Effector memory CD8-positive, alpha-beta T cell (primary cell): ENCODE measurements at places on chromosomes 11 and 22.
A peak's percentile ranks its signal among the peaks of the same experiment; 100 is the strongest.

DNA sequence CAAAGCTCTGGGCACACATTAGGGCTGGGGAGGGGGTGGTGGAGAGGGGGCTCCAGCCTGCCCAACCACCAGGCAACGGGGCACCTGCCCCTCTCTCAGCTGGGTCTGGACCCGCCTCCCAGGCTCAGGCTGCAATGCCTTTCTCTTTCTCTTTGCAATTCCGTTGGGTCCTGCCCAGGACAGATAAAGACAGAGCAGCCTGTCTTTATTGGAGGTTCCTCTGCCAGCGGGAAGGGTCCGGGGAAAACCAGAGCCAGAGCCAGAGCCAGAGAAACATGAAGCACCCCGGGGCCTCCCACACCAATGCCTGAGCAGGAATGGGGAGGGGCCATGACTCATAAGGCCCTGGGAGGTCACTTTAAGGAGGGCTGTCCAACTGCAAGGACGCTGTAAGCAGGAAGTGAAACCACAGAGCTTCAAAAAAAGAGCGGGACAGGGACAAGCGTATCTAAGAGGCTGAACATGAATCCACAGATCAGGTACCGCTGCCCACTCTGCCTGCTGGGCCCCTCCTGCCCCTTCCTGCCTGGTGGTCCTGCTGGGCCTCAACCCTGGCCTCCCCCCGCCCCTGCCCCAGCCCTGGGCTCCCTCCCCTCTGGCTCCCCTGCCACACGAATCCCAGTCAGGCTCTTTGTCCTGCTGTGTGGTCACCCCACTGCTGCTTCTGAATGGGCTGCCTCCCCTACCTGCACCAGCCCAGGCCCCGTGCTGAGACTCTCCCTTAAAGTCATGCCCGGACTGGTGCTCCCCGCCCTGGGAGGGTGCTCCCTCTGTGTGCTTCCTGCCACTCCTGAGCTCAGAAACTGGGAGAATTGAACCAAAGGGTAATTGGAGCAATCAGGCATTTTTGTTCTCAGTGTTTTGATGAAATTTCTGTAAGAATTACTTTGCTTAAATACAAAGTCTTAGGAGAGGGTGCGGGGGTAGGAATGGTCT lies at the start of gene APOBEC3B:
Gene APOBEC3B (plus strand): TSS at position 356 of the 936 bp plus-strand sequence. CDS start 107 bp downstream, at position 463.
- DNase-seq: peak; percentile 65

- no peak for DNase-seq
Measured at GRCh38 chr11:77397631-77398030, 76.3 kb downstream of the PAK1 start.

GRCh38 chr11:65301491-65302329 lies 13.0 kb upstream of the CDC42EP2 start:
- DNase-seq: no peak

GRCh38 chr11:125517116-125517770 lies 21.2 kb upstream of the FEZ1 start:
- no peak for DNase-seq

- DNase-seq: no peak
Measured at GRCh38 chr22:37672206-37672919, 3.1 kb upstream of the LGALS1 start.

DNA sequence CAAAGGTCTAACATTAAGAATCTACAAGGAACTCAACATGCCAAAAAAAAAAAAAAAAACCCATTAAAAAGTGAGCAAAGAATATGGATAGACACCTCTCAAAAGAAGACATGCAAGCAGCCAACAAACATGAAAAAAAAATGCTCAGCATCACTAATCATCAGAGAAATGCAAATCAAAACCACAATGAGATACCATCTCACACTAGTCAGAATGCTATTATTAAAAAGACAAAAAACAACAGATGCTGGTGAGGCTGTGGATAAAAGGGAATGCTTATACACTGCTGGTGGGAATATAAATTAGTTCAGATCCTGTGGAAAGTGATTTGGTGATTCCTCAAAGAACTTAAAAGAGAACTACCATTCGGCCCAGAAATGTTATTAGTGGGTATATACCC lies 257.7 kb upstream of the PLET1 start:
- no peak for DNase-seq

- DNase-seq: peak; percentile 9
Measured at GRCh38 chr22:41576877-41577276, 12.8 kb downstream of the PMM1 start.

GRCh38 chr11:8167796-8168195 lies 1.0 kb downstream of the RIC3 start:
- DNase-seq: no peak

DNA sequence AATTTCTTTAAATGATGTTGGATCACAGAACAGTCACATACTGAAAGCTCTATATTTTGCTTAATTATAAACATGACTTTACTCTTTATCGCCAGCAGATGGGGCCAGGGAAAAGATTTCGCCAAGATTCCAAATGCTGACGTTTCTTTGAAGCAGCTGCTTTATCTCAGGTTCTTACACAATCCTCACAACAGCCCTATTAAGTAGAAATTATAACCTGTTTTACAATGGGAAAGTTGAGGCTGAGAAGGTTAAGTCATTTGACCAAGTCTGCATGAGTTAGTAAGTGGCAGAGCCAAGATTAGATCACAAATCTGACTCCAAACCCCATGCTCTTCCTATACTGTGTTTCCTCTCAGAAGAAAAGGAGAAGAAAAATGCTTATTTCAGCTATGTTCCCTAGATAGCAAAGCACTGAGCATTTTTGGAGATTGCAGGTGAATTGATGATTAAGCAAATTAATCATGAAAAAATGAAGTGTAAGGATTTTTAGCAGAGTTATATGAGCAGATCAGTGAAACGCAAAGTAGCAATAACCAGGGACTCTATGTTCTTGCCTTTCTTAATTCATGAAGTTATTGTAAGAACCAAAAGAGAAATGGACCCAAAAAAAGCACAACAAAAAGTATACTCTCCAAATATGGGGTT lies 79.0 kb downstream of the AASDHPPT start:
- no peak for DNase-seq

DNA sequence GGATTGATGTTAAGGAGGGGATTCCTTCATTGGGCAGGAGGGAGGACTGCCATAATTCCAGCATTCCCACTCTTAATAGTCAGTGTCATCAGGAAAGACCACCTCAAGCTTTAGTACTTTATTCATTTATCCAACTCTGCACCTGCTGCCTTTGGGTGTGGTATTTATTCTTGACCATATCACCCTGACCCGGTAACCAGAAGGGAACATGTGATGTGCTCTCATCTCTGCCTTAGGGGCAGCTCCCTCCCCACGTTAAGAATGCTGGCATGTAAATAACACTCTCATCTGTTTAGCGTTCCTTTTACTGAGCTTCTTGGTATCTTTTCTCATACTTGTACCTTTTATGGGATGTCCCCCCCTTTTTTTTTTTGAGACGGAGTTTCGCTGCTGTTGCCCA lies 7.7 kb downstream of the CAT start:
- no peak for DNase-seq

- no peak for DNase-seq
Measured at GRCh38 chr11:130037058-130037457, 32.6 kb upstream of the APLP2 start.

GRCh38 chr22:44337678-44338004 lies 24.9 kb upstream of the SHISAL1 start:
- DNase-seq: no peak

DNA sequence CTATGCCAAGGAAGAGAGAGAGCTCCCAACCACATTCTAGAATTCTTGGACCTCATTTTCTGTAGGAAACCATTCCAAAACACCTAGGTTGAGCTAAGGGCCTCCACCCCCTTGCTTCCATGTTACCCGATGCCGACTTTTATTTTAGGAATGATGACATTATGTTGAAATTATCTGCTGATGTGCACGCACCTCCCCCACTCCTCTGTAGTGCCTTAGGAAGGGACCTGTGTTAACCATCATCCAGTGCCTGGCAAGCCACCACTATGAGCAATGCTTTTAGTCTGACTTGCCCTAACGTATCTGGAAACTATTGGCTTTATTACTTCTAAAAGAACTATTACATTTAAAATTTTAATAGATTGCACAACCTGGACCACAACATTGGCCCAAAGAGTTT lies 42.1 kb downstream of the NCAPD3 start:
- no peak for DNase-seq

GRCh38 chr11:107252429-107253161 lies 205.0 kb downstream of the CWF19L2 start:
- no peak for DNase-seq

GRCh38 chr11:3014057-3014938 lies 22.2 kb upstream of the NAP1L4 start:
- peak; percentile 68 for DNase-seq

- DNase-seq: no peak
Measured at GRCh38 chr11:15234796-15235195, 120.1 kb downstream of the INSC start.

DNA sequence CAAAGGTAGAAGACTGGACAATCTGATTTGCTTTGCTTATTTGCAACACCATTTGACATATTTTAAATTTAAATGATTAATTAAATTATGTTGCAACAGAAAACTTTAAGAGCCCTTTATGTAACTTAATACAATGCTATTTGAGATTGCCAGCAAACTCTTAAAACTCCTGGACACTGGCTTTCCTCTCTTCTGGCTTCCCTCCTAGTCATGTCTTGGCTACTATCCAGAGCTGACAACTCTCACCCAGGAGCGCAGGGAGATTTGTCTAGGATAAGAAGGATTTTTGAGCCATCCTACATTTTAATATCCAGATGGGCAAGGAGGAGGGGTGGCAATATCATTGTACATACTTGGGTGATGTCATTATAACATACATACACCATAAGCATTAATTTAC lies 134.3 kb downstream of the ELP4 start:
- DNase-seq: no peak

- no peak for DNase-seq
Measured at GRCh38 chr22:38524429-38524828, 18.3 kb upstream of the DDX17 start.

GRCh38 chr11:125062931-125063428 lies at the start of gene SLC37A2:
Gene SLC37A2 (plus strand): TSS chr11:125063305. CDS start chr11:125063368, 63 bp downstream.
- peak; percentile 40 for DNase-seq

DNA sequence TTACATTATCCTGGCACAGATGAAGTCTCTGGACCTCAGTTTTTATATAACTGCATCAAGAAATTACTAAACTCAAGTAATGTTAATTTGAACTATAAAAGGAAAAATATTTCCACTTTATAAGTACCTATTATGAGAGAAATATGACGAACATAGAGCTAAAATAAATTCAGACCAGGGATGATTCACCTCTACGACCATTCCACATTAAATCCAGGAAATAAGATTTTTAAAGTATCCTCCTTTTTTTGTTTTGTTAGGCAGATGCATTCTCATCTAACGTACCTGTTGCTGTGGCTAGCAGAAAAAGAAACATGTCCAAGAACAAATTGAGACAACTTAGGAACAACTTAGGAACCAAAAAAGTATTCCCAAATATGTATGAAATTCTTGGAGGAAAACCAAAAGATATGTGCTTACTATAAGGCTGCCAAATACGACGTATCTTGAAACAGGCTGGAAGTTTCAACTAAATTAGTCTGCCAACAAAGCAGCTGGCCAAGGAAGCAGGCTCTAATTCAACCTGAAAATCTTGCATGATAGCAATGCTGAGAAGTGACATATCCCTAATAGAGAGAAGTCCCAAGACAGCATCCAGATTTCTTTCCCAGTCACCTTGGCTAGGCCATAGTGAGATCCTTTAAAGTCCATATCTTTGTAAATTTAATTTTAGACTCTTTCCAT lies 15.7 kb downstream of the SPTY2D1 start:
- no peak for DNase-seq

- no peak for DNase-seq
Measured at GRCh38 chr22:37195921-37196320, 7.9 kb upstream of the C1QTNF6 start.

GRCh38 chr11:20584093-20584774 lies 15.2 kb upstream of the SLC6A5 start:
- DNase-seq: no peak

DNA sequence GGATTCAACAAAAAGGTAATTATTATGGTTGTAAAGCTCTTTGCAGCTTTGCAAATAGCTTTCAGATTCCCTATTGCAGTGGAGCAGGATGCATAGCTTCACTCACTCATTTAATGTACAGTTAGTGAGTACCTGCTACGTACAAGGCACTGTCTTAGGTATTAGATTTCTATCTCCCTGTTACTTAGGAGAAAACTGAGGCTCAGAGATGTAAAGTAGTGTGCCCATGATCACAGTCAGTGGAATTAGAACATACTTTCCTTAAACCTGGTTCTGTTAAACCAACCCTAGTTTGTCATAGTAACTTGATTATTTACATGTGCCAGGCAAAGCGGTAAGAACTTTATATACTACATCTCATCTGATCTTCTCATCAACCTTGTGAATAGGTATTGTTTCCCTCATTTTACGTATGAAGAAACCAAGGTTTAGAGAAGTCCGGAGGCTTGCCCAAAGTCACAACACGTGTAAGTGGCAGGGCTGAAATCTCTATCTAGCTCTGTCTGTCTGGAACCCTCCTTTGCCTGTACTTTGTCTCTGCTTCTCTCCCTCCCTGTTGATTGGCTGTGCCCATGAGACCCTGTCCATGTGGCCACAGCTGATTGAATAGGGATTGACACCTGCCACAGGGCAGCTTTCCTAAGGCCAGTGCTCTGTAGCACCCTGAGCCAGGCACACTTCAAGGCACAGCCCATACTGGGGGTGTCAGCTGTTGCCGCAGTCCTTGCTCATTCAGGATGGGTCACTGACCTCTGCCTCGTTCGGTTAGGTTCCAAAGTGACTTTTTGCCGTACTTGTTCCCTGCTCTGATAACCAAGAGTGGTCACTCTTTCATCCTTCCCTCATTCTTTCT lies 63.8 kb upstream of the PRSS23 start:
- no peak for DNase-seq

DNA sequence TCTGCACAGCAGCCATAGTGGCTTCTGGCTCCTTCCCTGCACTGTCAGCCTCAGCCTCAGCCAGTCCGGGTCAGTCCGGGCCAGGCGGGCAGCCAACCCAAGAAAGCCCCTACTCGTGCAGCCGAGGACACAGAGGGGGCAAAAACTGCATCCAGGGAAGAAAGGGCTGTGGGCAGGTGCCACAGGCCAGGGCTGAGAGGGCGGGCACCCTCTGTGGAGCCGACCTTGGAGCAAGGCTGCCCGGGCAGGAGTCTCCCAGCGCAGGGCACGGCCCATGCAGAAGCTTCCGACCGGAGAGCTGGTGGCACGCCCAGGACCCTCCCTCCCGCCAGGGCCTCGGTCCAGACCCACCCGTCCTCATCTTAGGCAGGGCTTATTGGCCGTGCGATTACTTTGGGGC lies 10.5 kb upstream of the TH start:
- no peak for DNase-seq

- DNase-seq: no peak
Measured at GRCh38 chr11:132620423-132620822, 911.9 kb downstream of the OPCML start.

- no peak for DNase-seq
Measured at GRCh38 chr11:111391328-111392124, 12.5 kb upstream of the POU2AF1 start.

GRCh38 chr11:99333621-99334020 lies 312.9 kb downstream of the CNTN5 start:
- DNase-seq: no peak
